ENCODE measurements at places on chromosomes 5 and 9.
A peak's percentile ranks its signal among the peaks of the same experiment; 100 is the strongest.

GRCh38 chr5:176810081-176810597 lies at the start of gene UNC5A:
UNC5A (plus strand) TSS chr5:176810559; CDS start chr5:176810751, 192 bp downstream.
- DNase-seq: peak; percentile 67

DNA sequence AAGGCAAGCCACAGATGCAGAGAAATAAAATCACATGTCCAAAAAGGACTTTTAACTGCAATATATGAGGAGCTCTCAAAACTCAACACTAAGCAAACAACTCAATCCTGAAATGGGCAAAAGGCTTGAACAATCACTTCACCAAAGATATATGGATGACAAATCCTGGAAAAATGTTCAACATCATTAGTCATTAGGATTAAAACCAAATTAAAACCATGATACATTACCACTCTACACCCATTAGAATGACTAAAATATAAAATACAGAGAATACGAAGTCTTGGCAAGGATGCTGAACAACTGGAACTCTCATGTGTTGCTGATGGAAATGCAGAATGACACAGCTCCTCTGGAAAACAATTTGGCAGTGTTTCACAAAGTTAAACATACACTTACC lies 277.4 kb downstream of the TLE1 start:
- no peak for DNase-seq

- DNase-seq: no peak
Measured at GRCh38 chr5:86675311-86675710, 57.6 kb downstream of the COX7C start.

DNA sequence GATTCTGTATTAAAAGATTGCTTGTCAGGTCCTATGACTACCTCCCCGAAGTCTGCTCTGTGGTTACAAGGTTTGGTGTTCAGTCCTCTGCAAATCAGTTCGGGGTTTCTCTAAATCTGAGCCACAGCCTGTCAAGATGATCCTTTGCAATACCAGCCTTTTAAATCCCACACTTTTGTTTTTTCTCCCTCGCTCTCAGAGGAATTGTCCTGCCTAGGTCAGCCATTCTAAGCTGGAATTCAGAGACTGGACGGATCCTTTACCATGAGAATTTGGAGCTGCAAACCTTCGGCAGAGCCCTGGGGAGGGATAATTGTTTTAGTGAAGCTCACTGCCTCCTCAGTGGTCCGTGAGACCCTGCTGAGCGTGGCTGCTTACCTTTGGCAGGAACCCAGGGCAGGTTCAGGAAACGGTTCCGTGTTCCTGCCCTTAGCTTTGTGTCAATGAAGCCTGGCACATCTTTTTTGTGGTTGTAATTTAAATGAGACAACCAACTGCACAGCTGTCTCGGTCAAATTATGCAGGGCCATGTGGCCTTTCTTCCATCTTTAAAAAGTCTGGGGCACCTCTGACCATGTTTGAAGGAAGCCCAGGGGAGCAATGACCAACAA lies 47.2 kb downstream of the EBF1 start:
- DNase-seq: no peak

DNA sequence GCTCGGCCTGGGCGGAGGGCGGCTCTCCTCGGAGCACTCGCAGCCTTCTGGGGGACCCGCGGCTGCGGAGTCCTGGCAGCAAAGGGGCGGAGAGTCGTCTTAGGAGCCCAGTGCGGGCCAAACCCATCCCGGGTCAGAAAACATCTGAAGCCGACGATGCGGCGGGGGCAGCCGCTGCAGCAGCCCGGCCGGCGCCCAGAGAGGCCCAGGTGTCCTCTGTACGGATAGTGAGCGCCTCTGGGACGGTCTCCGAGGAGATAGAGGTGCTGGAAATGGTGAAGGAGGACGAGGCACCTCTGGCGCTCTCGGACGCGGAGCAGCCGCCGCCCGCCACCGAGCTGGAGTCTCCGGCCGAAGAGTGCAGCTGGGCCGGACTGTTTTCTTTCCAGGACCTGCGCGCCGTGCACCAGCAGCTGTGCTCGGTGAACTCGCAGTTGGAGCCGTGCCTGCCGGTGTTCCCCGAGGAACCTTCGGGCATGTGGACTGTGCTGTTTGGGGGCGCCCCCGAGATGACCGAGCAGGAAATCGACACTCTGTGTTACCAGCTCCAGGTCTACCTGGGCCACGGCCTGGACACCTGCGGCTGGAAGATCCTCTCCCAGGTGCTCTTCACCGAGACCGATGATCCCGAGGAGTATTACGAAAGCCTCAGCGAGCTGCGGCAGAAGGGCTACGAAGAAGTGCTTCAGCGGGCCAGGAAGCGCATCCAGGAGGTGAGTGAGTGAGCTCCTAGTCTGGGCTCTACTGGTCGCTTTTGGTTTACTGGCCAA lies 1.2 kb downstream of the JMY start:
- peak; percentile 30 for DNase-seq

DNA sequence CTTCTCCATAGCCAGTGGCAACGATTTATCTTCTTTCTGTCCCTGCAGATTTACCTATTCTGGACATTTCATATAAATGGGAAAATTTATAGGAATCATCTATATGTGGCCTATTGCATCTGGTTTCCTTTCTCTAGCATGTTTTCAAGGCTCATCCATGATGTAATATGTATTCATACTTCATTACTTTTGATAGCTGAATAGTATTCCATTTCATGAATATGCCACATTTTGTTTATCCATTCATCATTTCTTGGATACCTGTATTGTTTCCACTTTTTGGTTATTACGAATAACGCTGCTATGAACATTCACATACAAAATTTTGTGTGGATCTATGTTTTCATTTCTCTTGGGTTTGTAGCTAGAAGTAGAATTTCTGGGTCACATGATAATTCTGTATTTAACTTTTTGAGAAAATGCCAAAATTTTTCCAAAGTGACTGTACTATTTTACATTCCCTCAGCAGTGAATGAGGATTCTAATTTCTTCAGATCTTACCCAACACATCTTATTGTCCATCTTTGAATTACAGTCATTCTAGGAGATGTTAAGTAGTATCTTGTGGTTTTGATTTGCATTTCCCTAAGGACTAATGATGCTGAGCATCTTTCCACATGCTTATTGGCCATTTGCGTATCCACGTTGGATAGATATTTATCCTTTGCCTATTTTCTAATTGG lies 3.6 kb downstream of the IARS1 start:
- no peak for DNase-seq

GRCh38 chr9:14270358-14271092 lies 43.4 kb downstream of the NFIB start:
- DNase-seq: no peak

GRCh38 chr9:17906176-17906840 lies 327.4 kb downstream of the SH3GL2 start:
- no peak for DNase-seq
